Activated CD8-positive, alpha-beta T cell treated with anti-CD3 and anti-CD28 coated beads for 36 hours (primary cell): ENCODE measurements at places on chromosomes 3 and 15. TPM values are rescaled to one million over a fixed set of nuclear protein-coding genes. Genes with fewer than 3 reads are reported as not detected.

GOLGA8J gene
- total RNA-seq: not detected

TRAK1 gene
- total RNA-seq: 24.1 TPM

DNA sequence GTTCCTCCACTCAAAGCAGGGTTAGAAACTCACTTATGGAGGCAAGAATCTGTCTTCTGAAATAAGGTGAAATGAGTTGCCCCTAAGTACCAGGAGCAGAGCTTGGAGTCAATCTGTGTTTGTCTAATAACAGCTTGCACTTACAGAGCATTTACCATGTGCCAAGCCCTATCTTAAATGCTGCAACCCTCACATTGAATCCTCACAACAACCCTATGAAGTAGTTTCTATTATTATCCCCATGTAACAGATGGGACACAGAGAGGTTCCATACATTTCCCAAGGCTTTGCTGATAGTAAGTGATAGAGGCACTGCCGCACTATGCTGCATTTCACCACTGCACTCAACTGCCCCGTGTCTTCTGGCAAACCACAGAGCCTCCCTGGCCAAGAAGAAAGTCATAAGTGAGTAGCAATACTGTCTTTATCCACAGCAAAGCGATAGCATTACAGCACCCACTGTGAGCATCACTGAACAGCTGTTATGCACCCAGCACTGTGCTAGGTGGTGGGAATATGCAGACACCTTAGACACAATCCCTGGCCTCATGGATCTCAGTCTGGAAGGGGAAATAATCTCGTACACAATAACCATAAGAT is 141.5 kb downstream of the SSR3 start:
- no peak overlapping the region for H3K4me3 ChIP-seq
- no peaks in the 10 kb centered on the region for H3K4me1 ChIP-seq
- no peaks in the 10 kb centered on the region for H3K36me3 ChIP-seq

- no peak for DNase-seq
- H3K27ac ChIP-seq: no peak overlapping the region
- H3K4me1 ChIP-seq: no peaks in the 10 kb centered on the region
Measured at GRCh38 chr3:131547585-131547984, 44.8 kb upstream of the MRPL3 start.

GRCh38 chr3:123813876-123814275 is 70.3 kb downstream of the MYLK start:
- H3K4me1 ChIP-seq: no peaks in the 10 kb centered on the region
- no peaks in the 10 kb centered on the region for H3K36me3 ChIP-seq
- DNase-seq: no peak
- no peak overlapping the region for H3K27ac ChIP-seq

GRCh38 chr3:53513556-53514190 is 19.3 kb downstream of the CACNA1D start:
- no peak for DNase-seq
- H3K36me3 ChIP-seq: no peaks in the 10 kb centered on the region
- H3K27me3 ChIP-seq: peaks cover 16% of the 10 kb centered on the region
- H3K4me3 ChIP-seq: no peak overlapping the region
- no peaks in the 10 kb centered on the region for H3K4me1 ChIP-seq
- H3K27ac ChIP-seq: no peak overlapping the region

- H3K27ac ChIP-seq: no peak overlapping the region
- H3K36me3 ChIP-seq: peaks cover 34% of the 10 kb centered on the region
Measured at GRCh38 chr3:4642611-4643010, 149.5 kb downstream of the ITPR1 start.

DNA sequence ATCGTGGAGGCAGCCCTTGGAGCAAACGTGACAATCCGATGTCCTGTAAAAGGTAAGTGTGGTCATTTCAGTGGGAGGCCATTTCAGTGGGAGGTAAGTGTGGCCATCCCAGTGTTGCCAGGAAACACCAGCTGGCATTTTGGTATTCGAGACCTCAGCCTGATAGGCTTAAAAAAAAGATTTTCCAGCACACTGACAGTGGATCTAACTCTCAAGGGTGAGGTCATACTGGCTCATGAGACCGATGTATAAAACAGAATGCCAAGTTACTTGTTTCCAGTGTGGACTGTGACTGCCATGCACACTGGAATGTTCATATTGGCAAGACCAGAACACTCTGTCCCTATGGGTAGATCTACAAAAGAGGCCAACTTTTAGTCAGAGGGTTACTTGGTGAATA is 244.4 kb upstream of the GOLGA6L4 start:
- H3K27me3 ChIP-seq: peaks cover 1% of the 10 kb centered on the region
- no peak overlapping the region for H3K27ac ChIP-seq
- H3K36me3 ChIP-seq: no peaks in the 10 kb centered on the region
- no peak for DNase-seq

NT5DC2 gene
- total RNA-seq: 53.8 TPM

FETUB gene
- total RNA-seq: not detected

ALS2CL gene
- total RNA-seq: 1.7 TPM

GRCh38 chr3:48695393-48695753 is 9.7 kb upstream of the NCKIPSD start:
- DNase-seq: no peak
- H3K27me3 ChIP-seq: no peaks in the 10 kb centered on the region
- peaks cover 33% of the 10 kb centered on the region for H3K36me3 ChIP-seq
- H3K4me3 ChIP-seq: no peak overlapping the region
- peaks cover 22% of the 10 kb centered on the region for H3K4me1 ChIP-seq
- H3K27ac ChIP-seq: no peak overlapping the region

ABI3BP gene
- total RNA-seq: not detected

GRCh38 chr15:39602143-39602542 is 21.3 kb downstream of the THBS1 start:
- DNase-seq: no peak
- H3K27me3 ChIP-seq: no peaks in the 10 kb centered on the region
- no peaks in the 10 kb centered on the region for H3K4me1 ChIP-seq
- H3K36me3 ChIP-seq: no peaks in the 10 kb centered on the region
- H3K27ac ChIP-seq: no peak overlapping the region

- no peaks in the 10 kb centered on the region for H3K36me3 ChIP-seq
- H3K4me3 ChIP-seq: no peak overlapping the region
- no peak overlapping the region for H3K27ac ChIP-seq
- no peaks in the 10 kb centered on the region for H3K27me3 ChIP-seq
Measured at GRCh38 chr3:37988931-37989525, 1.6 kb upstream of the VILL start.

- H3K36me3 ChIP-seq: no peaks in the 10 kb centered on the region
- H3K27me3 ChIP-seq: no peaks in the 10 kb centered on the region
- no peak overlapping the region for H3K4me3 ChIP-seq
Measured at GRCh38 chr15:81155375-81156218, 21.5 kb downstream of the CFAP161 start.

TTLL13 gene
- total RNA-seq: 1.1 TPM

DNA sequence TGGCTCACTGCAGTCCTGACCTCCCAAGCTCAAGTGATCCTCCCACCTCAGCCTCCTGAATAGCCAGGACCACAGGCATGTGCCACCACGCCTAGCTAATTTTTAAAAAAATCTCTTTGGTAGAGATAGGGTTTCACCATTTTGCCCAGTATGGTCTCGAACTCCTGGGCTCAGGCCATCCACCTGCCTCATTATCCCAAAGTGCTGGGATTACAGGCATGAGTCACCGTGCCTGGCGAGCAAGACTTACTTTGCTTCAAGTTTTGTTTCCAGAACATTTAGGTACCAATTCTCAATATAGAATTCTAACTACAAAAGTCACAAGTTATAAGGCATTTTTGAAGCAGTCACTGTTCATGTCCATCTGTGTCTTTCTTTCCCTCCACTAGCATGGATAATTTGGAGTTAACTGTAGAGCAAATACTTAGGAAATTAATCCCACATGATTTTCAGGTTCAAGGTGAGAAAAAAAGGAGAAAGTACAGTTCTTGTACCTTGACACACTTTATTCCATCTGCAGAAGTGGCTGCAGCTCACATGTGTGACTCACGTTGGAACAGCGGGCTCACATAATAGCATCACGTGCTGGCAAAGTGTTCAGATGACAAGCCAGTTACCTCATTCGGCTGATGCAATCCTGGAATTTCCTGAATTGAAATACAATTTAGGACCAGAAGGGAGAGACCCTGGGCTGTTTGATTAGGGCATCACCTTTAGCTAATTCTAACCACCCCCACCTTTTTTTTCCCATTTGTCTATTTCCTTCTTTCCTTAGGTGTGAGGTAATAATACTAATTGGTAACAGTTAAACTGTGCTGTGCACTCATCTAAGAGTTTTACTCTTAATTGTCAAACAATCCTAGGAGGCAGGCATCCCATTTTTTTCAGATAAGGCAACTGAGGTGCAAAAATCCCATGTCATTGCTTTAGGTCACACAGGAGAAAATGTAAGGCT is 46.9 kb upstream of the NEDD4 start:
- H3K36me3 ChIP-seq: peaks cover 34% of the 10 kb centered on the region
- H3K27ac ChIP-seq: peak overlapping the region; percentile 60
- peaks cover 59% of the 10 kb centered on the region for H3K4me1 ChIP-seq
- peak; percentile 55 for DNase-seq

- DNase-seq: no peak
- H3K4me1 ChIP-seq: no peaks in the 10 kb centered on the region
- no peak overlapping the region for H3K4me3 ChIP-seq
- H3K36me3 ChIP-seq: no peaks in the 10 kb centered on the region
- H3K27me3 ChIP-seq: no peaks in the 10 kb centered on the region
Measured at GRCh38 chr15:53559364-53560277, 199.8 kb downstream of the WDR72 start.

CYP8B1 gene
- total RNA-seq: not detected

RTP4 gene
- 3.4 TPM for total RNA-seq

- no peak overlapping the region for H3K4me3 ChIP-seq
- H3K36me3 ChIP-seq: no peaks in the 10 kb centered on the region
- H3K4me1 ChIP-seq: peaks cover 3% of the 10 kb centered on the region
Measured at GRCh38 chr15:92521624-92522008, 127.9 kb downstream of the ST8SIA2 start.

SNRPA1 gene
- total RNA-seq: 249 TPM

GRCh38 chr3:71348831-71349230 is 234.7 kb downstream of the FOXP1 start:
- no peaks in the 10 kb centered on the region for H3K27me3 ChIP-seq
- peaks cover 54% of the 10 kb centered on the region for H3K4me1 ChIP-seq
- DNase-seq: no peak
- H3K27ac ChIP-seq: peak overlapping the region; percentile 34

- no peaks in the 10 kb centered on the region for H3K27me3 ChIP-seq
- H3K4me3 ChIP-seq: no peak overlapping the region
- H3K36me3 ChIP-seq: no peaks in the 10 kb centered on the region
- no peak for DNase-seq
- H3K4me1 ChIP-seq: peaks cover 9% of the 10 kb centered on the region
Measured at GRCh38 chr3:188646592-188646991, 492.6 kb downstream of the LPP start.

- H3K27ac ChIP-seq: no peak overlapping the region
- peaks cover 19% of the 10 kb centered on the region for H3K27me3 ChIP-seq
- no peaks in the 10 kb centered on the region for H3K36me3 ChIP-seq
- H3K4me3 ChIP-seq: no peak overlapping the region
- DNase-seq: no peak
Measured at GRCh38 chr3:150798122-150798618, 35.2 kb upstream of the SIAH2 start.

DNA sequence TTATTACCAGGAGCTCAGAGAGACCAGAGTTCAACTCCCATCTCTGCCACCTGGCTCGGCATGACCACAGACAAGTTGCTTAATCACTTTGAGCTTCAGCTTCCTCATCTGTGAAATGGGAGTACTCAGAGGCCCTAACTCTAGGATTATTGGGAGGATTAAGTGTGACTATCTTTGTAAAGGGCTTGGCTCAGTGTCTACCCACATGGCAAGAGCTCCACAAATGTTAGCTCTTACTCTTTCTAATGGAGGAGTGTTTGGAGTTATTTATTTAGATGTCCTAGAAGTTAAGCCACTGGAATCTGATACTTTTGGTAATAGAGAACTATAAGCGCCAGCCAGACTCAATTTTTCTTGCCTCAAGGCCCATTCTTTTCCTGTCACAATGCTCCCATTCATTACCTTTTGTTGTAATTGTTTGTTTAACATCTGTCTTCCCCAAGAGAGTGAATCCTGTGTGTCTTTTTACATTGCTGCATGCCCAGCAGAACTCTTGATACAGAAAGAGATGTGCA is 12.3 kb upstream of the LMCD1 start:
- H3K27me3 ChIP-seq: peaks cover 12% of the 10 kb centered on the region
- no peaks in the 10 kb centered on the region for H3K36me3 ChIP-seq
- DNase-seq: no peak
- H3K4me3 ChIP-seq: no peak overlapping the region

DNA sequence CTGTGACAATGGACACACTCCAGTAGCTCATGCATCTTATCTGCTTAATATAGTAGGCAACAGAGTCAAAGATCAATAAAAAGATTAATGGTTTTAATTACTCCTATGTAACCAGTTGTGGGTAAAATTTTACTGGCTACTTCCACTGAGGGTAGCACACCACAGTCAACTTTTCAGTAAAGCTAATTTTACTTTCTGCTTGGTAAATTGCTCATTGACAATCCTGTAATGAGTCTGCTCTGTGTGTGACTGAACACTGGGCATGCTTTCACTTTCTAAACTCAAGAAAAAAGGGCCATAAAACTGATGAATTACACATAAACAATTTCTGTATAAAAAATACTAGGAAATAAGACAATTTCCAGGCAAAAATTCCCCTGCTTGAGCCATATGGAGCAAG is 838.3 kb downstream of the VGLL3 start:
- DNase-seq: no peak
- no peaks in the 10 kb centered on the region for H3K4me1 ChIP-seq
- H3K36me3 ChIP-seq: no peaks in the 10 kb centered on the region

RAB43 gene
- total RNA-seq: 41.6 TPM

DNA sequence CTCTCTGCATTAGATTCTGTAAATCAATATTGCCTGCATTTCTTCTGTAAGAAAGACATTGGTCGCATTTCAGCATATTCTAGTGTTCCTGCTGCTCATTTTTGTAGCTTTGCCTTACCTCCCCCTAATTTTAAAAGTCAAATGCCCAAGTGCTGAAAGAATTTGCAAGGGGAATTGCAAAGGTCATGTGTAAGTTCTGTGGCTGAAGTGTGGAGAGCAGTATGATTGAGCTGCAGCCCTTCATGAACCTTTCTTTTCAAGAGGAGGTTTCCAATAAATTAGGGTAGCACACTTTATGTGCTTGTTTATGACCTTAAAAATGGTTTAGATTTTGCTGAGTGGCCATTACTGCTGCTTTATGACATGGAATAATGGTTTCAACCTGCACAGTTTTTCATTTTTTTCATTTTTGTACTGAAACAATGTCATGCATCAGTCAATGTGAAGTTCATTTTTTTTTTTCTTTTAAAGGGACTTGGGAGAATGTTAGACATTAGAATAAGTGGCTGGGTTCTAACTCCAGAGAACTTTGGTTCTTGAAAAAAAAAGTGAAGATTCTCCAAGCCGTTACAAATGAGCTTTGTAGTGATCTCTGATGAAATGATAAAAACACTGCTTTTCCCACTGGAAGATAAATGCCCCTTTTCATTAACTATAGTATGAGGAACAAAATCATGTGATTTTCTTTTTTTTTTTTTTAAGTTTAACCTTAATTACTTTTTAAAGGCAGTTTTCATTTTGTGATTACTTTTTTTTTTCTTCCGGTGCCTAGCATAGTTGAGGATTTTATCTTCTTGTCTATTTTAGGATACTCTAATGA is 99.6 kb downstream of the MITF start:
- H3K4me3 ChIP-seq: no peak overlapping the region
- DNase-seq: no peak
